ENCODE measurements at places on chromosomes 2 and 18.

DNA sequence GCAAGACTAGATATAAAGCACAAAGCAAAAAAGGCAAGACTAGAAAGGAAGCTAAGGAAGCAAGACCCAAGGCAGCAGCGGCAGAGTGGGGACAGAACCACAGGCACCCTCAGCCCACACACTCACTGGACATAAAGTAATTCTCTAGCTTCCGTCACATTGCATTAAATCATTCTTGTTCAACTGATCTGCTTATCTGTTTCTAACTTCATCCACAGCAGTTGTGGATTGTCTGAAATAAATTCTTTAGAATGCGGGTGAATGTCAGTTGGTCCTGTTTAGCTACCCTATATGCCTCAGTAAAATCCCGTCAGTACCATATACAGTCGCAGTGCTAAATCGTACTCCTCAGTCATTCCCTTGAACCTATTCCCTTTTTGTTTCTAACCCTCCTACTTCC, 183.2 kb upstream of the SLC39A10 start:
- DNase-seq: no peak

GRCh38 chr2:194718881-194719280, 938.1 kb upstream of the SLC39A10 start:
- no peak for DNase-seq

GRCh38 chr2:225165052-225165451, 122.8 kb upstream of the DOCK10 start:
- no peak for DNase-seq

GRCh38 chr2:19332503-19332902, 25.9 kb downstream of the OSR1 start:
- no peak for DNase-seq

All from naive thymus-derived CD4-positive, alpha-beta T cell (primary cell).